SIG-M5 (cell line): ENCODE measurements at places on chromosomes 3 and 15.

DNA sequence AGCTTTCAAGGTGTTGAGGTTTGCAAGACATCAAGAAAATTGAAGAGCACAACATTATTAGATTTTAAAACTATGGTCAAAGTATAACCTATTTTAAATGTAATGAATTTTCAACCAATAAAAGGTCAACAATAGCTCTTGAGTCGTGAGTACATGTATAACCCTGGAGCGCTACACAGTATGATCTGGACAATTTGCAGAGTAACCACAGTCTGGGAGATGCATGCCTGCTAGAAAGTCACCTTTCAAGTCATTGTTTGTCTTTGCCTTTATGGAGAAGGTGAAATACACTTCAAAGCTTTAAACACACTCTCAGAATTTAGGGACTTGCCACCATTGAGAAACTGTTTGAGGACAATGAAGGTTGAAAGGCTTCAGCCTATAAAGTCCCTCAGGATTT, 112.6 kb upstream of the ALCAM start:
- DNase-seq = no peak

GRCh38 chr3:141401573-141402475, 33.5 kb downstream of the ZBTB38 start:
- DNase-seq = no peak

GRCh38 chr3:179265875-179266274, 15.0 kb upstream of the KCNMB3 start:
- no peak for DNase-seq

DNA sequence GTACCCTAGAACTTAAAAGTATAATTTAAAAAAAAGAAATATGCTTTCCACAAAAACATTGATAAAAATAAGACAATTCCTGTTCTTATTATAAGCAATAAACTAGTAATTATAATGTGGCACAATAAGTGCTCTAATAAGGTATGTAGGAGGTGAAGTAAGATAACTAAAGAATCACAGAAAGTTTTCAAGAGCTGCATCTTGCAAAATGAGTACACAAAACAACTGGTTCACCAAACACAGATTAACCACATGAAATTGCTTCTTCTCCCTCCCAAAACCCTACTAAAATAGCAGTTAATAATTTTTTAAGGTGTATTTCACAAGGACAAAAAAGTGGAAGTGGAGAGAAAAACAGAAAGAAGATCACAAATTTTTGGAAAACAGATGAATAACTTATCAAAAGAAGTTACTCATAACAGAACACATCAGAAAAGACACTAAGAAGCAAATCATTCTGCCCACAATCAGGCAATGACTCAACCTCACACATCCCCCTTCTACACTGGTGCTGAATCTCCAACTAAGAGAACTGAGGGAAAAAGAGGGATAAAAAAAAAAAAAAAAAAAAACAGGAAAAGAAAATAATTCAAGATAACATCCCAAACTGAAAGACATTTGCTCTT, 64.2 kb downstream of the TBC1D5 start:
- no peak for DNase-seq

- DNase-seq = no peak
Observed at GRCh38 chr3:177787279-177788041, 590.2 kb upstream of the TBL1XR1 start.

GRCh38 chr3:25448750-25449692, 21.0 kb downstream of the RARB start:
- no peak for DNase-seq

DNA sequence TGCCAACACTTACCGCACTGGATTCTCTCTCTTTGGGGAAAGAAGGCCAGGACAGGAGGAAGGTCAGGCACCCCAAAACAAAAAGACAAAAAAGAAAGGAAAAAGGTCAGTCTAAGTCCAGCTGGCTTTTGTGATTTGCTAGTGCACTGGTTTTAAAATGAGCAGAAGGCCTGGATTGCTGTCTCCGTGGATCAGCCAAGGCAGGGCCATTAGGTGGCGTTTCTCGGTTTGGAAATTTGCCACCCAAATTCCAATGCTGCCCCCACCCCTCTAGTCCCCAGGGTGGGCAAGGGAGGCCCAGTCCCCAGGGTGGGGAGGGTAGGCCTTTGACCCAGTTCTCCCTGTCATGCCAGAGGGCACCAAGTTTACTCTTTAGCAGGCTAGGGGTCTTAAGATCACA, 33.3 kb downstream of the TLE3 start:
- no peak for DNase-seq

DNA sequence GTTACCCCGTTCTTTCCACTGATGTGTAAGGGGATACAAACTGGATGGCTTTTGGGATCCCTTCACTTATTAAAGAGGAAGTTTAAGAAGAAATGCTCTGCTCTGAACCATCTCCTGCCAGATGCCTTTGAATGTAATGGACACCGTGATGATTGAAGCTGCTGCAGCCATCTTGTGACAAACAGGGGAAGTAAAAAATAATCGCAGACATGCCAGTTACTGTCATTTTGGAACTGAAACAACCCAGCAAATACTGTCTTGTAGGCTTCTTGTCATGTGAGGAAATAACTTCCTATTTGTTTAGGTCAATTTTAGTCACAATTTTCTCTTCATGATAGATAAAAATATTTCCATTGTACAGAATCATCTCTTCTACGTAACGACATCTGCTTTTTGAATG, 224.0 kb downstream of the CHL1 start:
- DNase-seq = no peak

DNA sequence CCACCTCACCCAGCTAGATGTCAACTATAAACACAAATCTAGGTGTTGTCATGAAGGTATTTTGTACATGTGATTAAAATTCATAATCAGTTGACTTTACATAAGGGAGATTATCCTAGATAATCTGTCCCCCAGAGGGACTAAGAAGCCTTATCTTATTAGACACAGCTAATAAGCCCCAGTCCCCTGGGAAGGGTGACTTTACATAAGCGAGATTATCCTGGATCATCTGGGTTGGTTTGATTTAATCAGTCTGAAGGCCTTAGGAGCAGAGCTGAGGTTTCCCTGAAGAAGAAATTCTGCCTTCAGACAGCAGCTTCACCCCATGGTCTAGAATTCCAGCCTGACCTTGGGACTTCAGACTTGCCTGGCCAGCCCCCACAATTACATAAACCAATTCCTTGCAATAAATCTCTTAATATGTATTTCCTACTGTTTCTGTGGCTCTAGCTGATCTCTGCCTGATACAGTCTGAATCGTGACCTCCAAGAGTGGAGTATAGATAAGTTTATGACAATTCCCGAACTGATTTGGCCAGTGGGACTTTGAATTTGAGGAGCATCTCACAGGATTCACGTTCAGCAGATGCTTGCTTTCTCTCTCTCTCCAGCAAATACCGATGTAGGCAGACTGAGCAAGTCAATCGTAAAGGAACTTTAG, 66.5 kb downstream of the MRPL46 start:
- DNase-seq = no peak

GRCh38 chr3:179898024-179898423, 138.7 kb downstream of the PEX5L start:
- no peak for DNase-seq

DNA sequence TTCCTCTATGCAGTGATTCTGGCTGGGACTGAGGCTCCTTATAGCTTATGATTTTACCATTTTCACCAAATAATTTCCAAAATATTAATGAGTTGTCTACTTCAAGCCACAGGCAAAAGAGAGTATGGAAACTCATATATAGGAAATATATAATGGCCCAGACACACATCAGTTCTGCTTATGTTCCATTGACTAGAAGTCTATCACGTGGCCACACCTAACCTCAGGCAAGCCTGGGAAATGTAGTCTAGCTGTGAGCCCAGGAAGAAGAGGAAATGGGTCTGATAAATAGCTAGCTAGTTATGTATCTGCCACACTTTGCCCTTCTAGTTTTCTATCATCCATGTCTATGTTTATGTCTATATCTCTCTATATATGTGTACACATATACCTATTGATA, 195.1 kb downstream of the OTOL1 start:
- no peak for DNase-seq

GRCh38 chr15:85837011-85837433, 42.3 kb upstream of the KLHL25 start:
- DNase-seq = no peak

DNA sequence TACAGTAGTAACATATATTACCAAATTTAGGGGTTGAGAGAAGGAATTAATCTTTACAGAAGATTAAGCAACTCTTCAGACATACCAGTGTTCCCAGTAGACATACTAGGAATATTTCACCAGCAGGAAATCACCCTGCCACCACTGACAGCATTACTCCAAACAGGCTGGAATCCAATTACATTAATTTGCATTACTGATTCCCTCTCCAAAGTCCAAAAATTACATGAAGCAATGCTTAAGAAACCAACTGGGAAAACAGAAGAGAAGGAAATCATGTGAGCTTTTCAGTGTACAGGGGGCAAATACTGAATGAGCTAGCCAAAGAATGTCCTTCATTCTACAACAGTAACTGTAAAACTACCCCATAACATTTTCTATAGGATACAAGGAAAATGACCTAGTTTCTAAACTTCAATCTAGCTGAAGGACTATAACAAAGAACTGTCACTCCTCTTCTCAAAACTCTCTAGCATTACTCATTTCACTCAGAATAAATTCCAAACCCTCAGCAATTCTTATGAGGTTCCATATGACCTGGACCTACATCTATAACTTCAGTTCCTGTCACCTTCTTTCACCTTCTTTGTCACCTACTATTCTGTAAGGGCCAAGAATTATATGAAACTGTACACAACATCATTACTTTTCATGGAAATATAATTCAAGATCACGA, 72.7 kb downstream of the INO80 start:
- no peak for DNase-seq

GRCh38 chr3:2511356-2511755, 412.7 kb downstream of the CNTN4 start:
- no peak for DNase-seq

DNA sequence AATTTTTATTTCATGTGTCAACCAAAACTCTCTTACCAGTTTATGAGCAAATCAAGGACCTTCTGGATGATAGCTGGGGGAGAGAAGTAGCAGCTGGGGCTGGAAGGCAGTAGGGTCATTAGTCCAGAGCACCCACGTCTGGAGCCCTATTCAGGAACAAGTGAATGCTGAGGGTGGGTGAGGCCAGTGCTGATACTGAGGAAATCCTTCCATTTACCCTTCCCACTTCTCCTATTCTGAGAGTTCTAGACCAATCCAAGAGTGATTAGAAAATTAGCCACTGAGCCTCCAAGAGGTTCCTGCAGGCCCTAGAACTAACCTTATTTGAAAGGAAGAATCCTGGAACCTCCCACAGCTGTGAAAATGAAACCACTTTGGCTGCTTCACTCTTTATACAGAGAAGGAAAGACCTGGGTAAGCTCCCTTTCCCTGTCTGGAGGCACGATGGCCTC, 46.2 kb upstream of the VILL start:
- no peak for DNase-seq

- DNase-seq = no peak
Observed at GRCh38 chr3:182121401-182121800, 409.7 kb downstream of the SOX2 start.

DNA sequence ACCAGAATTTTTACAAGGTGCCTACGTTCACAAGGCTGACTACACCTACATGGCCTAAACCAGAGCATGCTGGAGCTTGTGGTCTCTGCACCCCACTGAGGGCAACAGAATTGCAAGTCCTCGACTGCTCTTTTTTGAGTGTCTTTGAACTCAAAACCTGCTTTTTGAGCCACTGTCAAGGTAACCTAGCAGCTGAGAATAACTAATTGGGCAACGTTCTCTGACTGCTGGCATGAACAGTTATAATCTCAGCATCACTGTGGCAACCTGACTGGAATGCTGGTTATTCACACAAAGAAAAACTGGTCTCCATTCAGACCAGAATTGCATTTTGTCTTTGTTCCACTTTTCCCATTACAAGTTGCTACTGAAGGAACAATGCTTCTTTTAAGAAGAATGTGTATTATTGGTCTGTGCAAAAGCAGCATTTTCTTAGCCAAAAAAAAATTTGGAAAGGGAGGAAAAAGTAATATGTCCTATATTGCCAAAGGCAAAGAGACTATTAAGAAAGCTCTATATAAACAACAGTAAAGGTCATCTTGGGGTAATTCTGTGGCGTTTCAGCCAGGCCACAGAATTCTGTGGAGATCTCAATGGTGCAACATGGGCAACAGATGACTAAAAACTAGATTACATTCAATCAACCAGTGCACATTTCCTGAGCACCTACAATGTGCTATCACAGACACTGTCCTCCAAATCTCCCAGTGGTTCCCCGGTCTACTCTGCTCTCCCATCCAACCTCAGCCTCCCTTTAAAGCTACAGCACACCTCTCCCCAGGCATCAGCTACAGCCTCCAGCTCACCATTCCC, 76.8 kb downstream of the TNIK start:
- no peak for DNase-seq

DNA sequence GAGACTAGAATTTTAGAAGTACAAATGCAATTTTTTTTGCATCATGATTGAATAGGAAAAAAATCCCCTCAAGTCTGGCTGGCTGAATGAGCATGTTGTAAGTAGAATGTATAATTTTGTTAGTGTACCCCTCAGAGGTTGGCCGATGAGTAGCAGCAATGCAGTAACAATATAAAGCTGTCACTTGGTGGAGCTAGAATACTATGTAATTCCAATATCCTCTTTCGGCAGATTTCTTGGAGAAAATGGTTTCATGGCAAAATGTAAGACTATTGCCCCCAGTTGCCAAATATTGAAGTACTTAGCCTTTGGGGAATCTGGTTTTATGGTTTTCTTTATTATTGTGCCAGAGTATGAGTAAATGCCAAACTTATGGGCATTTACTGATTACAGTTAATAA, 39.8 kb upstream of the SGO1 start:
- no peak for DNase-seq

DNA sequence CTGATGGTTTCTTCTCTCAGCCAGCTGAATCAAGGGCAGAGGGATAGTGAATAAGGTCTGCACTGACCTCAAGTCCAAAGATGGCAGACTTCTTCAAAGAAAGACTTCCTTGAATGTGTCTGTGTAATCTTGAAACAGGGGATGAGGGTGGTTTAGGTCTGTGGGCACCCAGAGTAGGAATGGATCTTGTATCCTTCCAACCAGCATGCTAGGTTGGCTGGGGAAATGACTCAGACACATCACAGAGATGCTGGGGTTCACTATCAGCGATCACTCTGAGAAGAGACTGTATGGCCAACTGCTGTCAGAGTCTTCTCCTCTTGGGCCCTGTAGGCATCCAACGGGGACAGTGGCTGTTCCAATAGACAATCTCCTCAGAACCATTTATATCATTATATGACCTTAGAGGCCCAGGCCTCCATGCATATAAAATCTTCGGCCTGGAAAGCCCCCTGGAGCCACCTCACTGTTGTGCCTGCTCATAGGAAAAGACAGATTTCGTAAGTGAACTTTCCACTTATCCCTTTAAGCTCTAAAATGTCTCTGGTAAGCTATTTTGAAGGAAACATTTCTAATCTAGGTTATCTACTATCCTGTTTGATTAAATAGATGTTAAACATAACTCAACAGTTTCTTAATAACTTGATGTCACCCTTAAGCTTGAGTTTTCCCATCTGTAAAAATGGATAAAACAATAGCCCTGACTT, 58.5 kb downstream of the TIPARP start:
- DNase-seq = no peak

GRCh38 chr3:197050511-197050910, 20.9 kb upstream of the MELTF start:
- DNase-seq = no peak

- no peak for DNase-seq
Observed at GRCh38 chr3:32951410-32951811, at the start of gene CCR4. TSS of gene CCR4 (plus strand) at chr3:32951644. CDS start at chr3:32953423, 1,779 bp downstream.
